Stimulated activated CD8-positive, alpha-beta memory T cell treated with anti-CD3 and anti-CD28 coated beads, Interleukin-4, amount 100 ng/mL, for 1 hour (primary cell): ENCODE measurements at places on chromosomes 7 and 10.

- DNase-seq = no peak
These were observed 61.3 kb upstream of the CAV2 start for GRCh38 chr7:116438267-116438666.

DNA sequence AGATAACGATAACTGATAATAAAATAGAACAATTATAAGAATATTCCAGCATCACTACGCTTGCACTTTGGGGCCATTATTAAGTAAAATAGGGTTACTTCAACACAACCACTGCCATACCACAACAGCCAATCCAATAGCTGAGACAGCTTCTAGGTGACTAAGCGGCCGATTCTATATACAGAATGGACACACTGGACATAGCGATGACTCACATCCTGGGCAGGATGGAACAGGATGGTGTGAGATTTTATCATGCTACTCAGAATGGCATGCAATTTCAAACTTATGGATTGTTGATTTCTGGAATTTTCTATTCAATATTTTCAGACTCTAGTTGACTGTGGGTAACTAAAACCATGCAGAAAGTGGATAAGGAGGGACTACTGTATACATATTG, 920.9 kb downstream of the LRMDA start:
- DNase-seq = no peak

- no peak for DNase-seq
These were observed 90.8 kb downstream of the PRLHR start for GRCh38 chr10:118504467-118505205.

DNA sequence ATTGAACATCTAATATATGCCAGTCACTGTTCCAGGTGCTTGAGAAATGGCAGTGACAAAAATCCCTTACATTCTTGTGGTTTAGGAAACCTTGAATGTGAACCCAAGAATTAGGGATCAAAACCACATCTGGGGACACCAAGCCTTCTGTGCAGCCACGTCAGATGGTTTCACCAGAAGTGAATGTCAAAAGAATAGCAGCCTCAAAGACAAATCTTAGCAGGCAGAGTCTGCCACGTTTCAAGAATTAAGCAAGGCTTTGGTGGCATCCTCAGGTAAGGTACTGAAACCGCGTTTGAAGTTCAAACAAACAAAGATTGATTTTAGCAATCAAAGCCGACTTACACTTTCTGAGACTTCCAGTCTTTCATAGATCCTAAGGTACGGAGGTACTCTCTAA, 225.5 kb upstream of the GNAI1 start:
- no peak for DNase-seq

DNA sequence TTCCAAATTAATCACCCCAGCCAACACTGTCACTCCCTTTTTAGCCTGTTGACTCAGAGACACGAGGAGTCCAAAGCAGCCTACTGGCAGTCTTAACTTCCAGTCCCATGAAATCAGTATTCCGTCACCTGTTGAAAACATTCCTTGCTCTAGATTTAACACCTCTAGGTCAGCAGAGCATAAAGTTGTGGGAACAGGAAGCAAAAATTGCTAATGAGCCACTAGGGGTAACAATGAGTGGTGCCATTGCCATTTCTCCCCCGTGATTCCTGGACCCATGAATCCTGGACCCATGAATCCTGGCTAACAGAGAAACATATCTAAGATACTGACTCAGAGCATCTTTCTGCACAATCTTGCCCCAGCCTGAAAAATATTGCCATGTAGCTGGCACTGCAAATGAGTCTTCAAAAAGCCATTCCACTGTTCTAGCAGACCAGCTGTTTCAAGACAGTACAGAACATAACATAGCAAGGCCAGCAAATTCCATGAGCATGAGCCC, 252.7 kb upstream of the PTER start:
- no peak for DNase-seq

DNA sequence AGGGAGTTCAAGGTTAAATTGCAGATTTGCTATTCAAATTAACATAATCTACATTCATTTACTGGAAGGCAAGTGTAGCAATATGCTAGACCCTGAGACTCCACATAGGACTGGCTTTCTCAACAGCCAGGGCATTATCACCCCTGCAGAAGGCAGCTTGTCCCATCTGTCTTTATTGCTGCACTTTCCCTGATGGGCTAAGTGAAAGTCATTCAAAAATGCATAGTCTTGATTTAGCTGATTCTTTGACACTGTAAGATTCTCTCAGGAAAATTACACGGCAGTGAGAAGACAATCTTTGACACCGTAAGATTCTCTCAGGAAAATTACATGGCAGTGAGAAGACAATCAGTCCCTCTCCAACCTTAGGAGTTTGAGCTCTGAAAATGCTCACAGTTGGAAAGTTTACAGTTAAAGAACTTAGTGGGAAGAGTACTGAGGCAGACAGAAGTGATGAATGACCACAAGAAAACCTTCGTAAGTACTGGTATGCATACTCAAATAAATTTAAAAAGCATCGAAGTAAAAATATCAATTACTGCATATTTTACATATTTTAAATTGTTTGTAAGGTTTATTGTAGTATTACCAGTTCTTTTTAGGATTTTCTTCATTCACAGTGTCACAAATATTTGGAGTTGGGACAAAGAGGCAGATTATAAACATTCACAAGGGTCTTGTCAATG, 88.9 kb downstream of the RAPGEF5 start:
- no peak for DNase-seq

DNA sequence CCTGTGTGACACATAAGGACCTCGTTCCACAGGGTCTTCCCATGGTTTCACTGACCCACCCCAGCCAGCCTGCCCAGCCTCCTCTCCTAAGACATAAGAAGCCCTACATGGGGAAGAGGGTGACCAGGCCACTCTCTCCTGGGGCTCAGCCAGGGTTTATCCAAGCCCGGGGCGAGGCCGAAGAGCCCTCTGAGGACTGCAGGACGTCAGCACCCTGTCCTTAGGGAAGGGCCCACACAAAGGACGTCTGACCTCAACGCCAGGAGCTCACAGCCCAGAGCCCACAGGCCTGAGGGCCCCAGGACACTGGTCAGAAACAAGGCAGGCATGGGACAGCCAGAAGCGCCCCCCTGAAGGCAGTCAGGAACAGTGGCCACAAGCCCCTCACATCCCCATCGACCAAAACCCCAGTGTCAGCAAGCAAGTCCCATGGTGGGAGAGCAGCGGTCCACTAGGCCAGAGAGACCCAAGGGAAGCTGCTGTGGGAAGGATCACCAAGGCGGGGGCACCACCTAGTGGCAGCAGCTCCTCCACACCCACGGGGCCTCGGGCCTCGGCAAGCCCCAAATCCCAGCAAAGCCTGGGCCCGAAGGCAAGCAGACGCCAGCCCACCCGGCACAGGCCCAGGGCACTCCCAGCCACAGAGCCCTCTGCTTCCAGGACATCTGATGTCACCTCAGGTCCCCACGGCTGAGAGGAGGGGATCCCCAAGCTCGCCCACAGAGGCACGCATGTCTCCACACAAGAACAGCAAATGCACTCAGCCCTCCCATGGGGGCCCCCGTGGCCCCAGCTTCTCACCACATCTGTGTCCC, 23.4 kb downstream of the MAD1L1 start:
- no peak for DNase-seq

DNA sequence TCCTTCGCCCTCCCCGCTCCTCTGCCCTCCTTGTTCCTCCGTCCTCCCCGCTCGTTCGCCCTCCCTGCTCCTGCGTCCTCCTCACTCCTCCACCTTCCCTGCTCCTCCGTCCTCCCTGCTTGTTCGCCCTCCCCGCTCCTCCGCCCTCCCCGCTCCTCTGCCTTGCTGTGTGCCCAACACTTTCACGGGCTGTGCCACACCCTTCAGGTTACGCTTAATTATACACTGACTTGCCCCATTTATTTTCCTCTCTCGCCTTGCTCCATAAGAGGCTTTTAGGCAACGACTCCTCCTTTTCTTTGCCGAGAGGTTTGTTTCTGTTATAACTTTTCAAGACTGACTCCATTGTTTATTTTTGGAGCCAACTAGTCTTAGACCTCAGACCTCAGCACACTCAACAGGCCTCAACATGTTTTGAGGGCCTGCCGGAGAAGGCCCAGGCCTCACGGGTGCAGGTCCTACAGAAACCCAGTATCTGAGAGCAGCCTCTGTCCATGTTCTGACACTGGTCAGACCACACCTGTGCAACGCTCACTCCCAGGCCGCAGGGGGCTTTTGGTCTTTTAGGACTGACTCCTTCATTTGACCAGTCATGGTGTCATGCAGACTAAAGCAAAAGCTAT, 18.2 kb upstream of the PRKAG2 start:
- no peak for DNase-seq

- no peak for DNase-seq
These were observed 42.7 kb downstream of the GNAT3 start for GRCh38 chr7:80468931-80469714.

DNA sequence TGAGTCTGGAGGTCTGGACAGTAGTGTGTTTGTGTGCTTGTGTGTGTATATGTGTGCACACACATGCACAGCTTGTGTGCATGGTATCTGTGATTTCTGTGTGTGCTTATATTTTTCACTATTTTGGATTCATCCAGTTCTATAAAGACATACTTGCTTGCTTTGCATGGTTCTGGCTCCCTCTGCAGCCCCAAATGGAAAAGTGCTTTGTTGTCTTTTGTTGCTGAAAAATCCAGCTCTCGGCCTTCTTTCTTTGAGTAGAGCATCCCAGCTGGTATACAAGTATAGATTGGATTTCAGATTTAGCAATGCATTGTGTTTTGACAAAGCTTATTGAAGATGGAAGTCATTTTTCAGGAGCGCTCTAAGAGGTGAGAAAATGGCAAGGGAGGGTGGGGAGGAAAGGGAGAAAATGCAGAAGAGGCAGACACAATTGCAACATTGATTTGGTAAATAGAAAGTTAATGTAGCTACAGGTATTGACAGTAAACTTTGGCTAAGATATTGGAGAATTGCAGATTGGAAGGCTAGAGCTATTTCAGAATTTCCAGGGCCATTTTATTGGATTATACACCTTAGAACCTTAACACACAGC, 333.9 kb downstream of the AUTS2 start:
- no peak for DNase-seq

- DNase-seq = no peak
These were observed 97.7 kb downstream of the TMEM130 start for GRCh38 chr7:98771941-98772603.

DNA sequence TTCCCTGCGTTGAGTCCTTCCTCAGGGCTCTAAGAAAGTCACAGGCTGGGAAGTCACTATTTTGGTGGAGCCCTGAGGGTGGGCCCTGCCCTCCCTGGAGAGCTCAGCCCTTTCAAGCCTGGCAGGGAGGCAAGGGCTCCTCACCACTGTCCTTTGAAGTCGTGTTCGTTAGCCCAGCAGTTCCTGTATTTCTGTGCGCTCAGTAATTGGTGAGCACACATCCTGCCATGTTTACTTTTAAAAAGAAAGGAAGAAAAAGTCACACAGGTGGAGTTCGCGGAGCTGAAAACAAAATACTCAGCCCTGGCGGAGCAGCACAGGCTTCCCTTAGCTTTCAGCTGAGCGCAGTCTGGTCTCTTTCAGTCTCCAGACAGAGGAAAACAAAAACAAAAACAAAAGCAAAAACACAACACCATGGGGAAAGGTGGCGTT, 37.1 kb downstream of the PRKCQ start:
- peak; percentile 29 for DNase-seq

- no peak for DNase-seq
These were observed 13.5 kb downstream of the SLC25A13 start for GRCh38 chr7:96308253-96308949.

- DNase-seq = no peak
These were observed 64.1 kb upstream of the CUX1 start for GRCh38 chr7:101753316-101753715.
